ENCODE measurements at places on chromosomes 4 and X. TPM values are rescaled to one million over a fixed set of nuclear protein-coding genes. Genes with fewer than 3 reads are reported as not detected.

GRCh38 chr4:188417181-188417580, 277.9 kb downstream of the TRIML1 start:
- no peaks in the 10 kb centered on the region for H3K4me1 ChIP-seq
- DNase-seq = no peak
- H3K27ac ChIP-seq = no peak overlapping the region

Gene TIMP1
- total RNA-seq = 7.8 TPM

GRCh38 chr4:119038116-119038841, 97.4 kb upstream of the MYOZ2 start:
- H3K4me3 ChIP-seq = no peak overlapping the region
- DNase-seq = no peak
- peaks cover 7% of the 10 kb centered on the region for H3K27me3 ChIP-seq
- no peak overlapping the region for H3K27ac ChIP-seq

DNA sequence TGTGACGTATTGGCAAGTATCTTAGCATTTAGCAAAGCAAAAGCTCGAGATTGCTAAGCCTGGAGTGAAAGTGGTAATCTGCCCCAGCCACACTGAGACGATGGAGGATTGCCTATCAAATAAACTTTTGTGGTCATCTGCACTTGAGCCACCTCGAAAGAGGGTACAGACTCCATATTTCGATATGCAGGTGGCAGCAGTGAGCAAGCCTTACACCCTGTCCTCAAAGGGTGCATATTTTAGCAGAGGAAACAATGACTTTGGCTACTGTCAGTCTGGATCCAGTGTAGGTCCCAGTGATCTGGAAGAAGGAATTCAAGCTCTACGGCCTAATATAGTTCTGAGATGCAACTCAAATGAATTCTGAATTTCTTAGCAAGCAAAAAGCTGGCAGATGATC, 153.9 kb downstream of the ATG4A start:
- H3K36me3 ChIP-seq = no peaks in the 10 kb centered on the region
- H3K27me3 ChIP-seq = no peaks in the 10 kb centered on the region
- no peak for DNase-seq
- H3K4me3 ChIP-seq = no peak overlapping the region
- H3K27ac ChIP-seq = no peak overlapping the region

Gene RHOXF2
- total RNA-seq = not detected

DNA sequence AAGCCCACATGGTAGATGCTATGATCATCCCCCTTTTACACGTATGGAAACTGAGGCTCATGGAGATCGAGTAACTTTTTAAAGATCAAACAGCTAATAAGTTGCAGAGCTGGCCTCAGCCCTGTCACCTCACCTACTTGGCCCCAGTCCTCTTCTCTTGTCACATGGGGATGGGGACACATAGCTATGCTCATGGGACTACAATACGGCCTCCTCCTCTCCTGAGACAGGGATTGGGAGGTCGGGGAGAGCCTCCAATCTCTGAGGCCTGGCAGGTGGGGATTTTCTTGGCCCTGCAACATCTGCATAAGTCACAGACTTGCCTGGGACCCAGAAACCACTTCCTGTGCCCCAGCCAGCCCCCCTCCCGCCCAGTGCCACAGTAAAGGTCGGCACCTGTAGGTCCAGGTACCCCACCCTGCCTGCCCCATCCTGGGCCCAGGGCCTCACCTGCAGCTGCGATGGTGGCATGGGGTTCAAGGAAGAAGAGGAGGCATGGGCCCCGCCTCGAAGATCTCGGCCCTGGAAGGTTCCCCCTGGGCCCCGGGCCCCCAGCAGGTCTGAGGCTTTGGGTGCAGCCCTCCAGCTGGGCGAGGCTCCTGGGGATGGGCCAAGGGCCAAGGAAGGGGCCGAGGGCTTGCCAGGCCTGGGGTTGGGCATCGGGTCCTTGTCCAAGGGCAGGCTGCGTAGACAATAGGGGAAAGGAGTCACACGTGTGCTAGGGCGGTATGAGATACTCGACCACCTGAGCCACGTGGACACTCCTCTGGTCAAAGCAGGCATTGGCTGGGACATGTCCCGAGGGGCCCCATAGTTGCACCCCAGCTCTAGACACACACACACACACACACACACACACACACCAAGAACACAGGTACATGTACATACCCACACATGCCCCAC, 6.4 kb downstream of the FOXP3 start:
- no peak overlapping the region for H3K27ac ChIP-seq
- H3K4me1 ChIP-seq = peaks cover 26% of the 10 kb centered on the region
- no peaks in the 10 kb centered on the region for H3K27me3 ChIP-seq
- H3K36me3 ChIP-seq = no peaks in the 10 kb centered on the region
- DNase-seq = no peak

DNA sequence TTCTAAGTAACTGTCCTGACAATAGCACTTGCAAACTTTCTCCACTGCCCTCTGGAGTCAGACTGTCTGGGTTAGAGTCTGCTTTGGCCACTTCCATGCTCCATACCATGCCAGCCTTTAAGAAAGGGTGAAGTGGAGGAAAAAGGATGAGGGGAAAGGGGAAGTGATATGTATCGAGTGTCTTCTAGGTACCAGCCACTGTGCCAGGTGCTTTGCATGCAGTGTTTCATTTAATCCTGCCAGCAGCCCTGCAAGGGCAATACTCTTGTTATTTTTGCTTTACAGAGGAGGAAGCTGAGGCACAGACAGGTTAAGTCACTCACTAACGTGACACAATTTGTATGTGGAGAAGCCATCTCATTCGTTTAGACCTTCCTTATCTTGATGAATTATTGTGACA, 55.6 kb downstream of the RTL9 start:
- H3K4me1 ChIP-seq = no peaks in the 10 kb centered on the region
- DNase-seq = no peak
- no peak overlapping the region for H3K27ac ChIP-seq
- H3K36me3 ChIP-seq = no peaks in the 10 kb centered on the region

- H3K27me3 ChIP-seq = no peaks in the 10 kb centered on the region
- no peak overlapping the region for H3K27ac ChIP-seq
- H3K4me1 ChIP-seq = no peaks in the 10 kb centered on the region
- no peak for DNase-seq
These were observed 27.9 kb upstream of the KIAA1210 start for GRCh38 chrX:119155416-119156035.

- H3K4me1 ChIP-seq = no peaks in the 10 kb centered on the region
- no peak overlapping the region for H3K27ac ChIP-seq
- DNase-seq = no peak
- H3K27me3 ChIP-seq = no peaks in the 10 kb centered on the region
- H3K4me3 ChIP-seq = no peak overlapping the region
- no peaks in the 10 kb centered on the region for H3K36me3 ChIP-seq
These were observed 637.4 kb downstream of the ZNF674 start for GRCh38 chrX:45907786-45908185.

GRCh38 chr4:136395212-136395722, 1137.0 kb downstream of the PCDH18 start:
- no peak overlapping the region for H3K4me3 ChIP-seq
- no peak for DNase-seq
- H3K27me3 ChIP-seq = no peaks in the 10 kb centered on the region
- H3K36me3 ChIP-seq = no peaks in the 10 kb centered on the region
- no peaks in the 10 kb centered on the region for H3K4me1 ChIP-seq

DNA sequence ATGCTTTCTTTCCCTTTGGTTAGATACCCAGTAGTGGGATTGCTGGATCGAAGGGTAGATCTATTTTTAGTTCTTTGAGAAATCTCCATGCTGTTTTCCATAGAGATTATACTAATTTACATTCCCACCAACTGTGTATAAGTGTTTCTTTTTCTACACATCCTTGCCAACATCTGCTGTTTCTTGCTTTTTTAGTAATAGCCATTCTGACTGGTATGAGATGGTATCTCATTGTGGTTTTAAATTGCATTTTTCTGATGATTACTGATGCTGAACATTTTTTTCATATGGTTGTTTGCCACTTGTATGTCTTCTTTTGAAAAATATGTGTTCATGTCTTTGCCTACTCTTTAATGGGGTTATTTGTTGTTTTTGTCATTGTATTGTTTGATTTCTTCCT, 6.6 kb upstream of the AGA start:
- no peak overlapping the region for H3K27ac ChIP-seq
- no peaks in the 10 kb centered on the region for H3K36me3 ChIP-seq
- no peak overlapping the region for H3K4me3 ChIP-seq
- no peak for DNase-seq
- H3K4me1 ChIP-seq = no peaks in the 10 kb centered on the region

DNA sequence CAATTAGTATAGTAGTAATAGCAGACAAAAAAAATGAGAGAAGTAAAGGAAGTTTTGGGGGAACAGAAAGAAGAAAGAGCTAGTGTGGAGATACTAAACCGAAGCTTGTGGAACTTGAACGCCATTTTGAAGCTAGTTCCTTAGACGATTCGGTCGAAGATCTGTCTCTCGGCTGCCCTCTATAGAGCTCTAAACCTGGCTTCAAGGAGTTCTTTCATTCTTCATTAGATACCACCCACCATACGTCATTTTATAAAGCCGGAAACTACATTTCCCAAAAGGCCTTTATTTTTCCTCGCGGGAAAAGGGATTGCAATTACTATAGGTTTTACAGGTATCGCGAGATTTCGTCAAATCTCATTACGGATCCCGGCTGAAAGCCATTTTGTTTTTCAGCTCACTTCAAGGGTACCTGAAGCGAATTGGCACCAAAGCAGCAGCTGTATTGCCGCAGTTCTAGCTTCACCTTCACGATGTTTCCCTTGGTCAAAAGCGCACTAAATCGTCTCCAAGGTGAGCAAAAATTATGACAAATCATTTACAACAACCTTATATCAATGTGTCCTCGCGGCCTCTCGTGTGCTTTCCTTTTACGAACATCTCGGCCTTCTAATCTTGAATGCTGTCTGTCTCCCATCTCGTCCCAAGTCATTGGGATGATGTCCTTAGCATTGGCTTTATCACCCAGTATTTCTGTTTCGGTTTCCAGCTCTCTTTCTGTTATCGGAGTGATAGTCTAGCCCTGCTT, at the start of gene COX7B:
COX7B (plus strand) TSS at position 388 of the 748 bp plus-strand sequence; CDS start at position 474, 86 bp downstream.
- peaks cover 4% of the 10 kb centered on the region for H3K36me3 ChIP-seq
- H3K4me1 ChIP-seq = peaks cover 16% of the 10 kb centered on the region
- H3K27me3 ChIP-seq = no peaks in the 10 kb centered on the region

Gene HTRA3
- not detected for total RNA-seq

Gene ETDB
- total RNA-seq = not detected

Gene COL4A6
- not detected for total RNA-seq

DNA sequence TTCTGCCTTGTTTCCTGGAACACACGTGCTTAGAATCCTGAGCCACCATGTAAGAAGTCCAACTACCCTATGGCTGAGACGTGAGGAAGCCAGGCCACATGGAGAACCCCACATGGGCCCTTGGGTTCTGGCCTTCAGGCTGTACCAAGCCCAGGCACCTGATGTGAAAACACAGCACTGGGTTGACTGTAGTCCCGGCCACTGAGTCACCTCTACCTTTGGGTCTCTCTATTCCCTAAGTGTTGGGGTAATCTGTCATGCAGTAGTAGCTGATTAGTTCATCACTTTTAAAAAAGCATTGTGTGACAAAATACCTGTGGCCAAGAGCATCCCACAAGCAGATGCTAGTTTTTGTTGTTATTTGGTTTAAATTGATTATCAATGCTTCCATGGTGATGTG, 24.3 kb downstream of the CFAP97 start:
- H3K4me1 ChIP-seq = no peaks in the 10 kb centered on the region
- H3K27me3 ChIP-seq = no peaks in the 10 kb centered on the region
- H3K27ac ChIP-seq = no peak overlapping the region
- H3K36me3 ChIP-seq = no peaks in the 10 kb centered on the region
- H3K4me3 ChIP-seq = no peak overlapping the region

- DNase-seq = no peak
- H3K36me3 ChIP-seq = no peaks in the 10 kb centered on the region
- peak overlapping the region; percentile 70 for H3K4me3 ChIP-seq
- H3K27ac ChIP-seq = peak overlapping the region; percentile 47
These were observed 789 bp downstream of the ARHGAP10 start for GRCh38 chr4:147732518-147733235.

Gene CXCR3
- total RNA-seq = 66.1 TPM

DNA sequence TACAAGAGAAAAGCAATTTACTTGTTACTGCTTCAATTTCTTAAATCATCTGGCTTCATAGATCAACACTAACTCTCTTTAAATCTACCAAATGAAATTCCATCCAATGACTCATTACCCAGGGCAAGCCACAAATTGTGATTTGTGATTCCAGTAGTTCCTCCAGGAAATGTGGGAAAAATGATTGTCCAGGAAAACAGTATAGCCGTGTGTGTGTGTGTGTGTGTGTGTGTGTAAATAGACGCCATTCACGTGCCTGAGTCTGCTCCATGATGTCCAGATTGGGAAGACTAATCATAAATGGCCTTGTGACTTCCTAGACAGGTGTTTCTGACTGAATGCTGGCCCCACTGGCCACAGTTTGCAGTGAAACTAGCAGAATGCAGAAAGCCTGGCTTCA, 121.3 kb downstream of the HS6ST2 start:
- no peak for DNase-seq
- H3K4me1 ChIP-seq = no peaks in the 10 kb centered on the region
- no peaks in the 10 kb centered on the region for H3K36me3 ChIP-seq
- no peak overlapping the region for H3K4me3 ChIP-seq
- H3K27me3 ChIP-seq = no peaks in the 10 kb centered on the region

Gene RNF175
- not detected for total RNA-seq

- no peaks in the 10 kb centered on the region for H3K27me3 ChIP-seq
- no peak for DNase-seq
- no peak overlapping the region for H3K4me3 ChIP-seq
- no peak overlapping the region for H3K27ac ChIP-seq
- no peaks in the 10 kb centered on the region for H3K4me1 ChIP-seq
These were observed 104.5 kb downstream of the SHISA3 start for GRCh38 chr4:42501624-42502401.

GRCh38 chr4:177450426-177451107, 8.3 kb upstream of the AGA start:
- DNase-seq = no peak
- H3K27ac ChIP-seq = no peak overlapping the region
- no peak overlapping the region for H3K4me3 ChIP-seq
- no peaks in the 10 kb centered on the region for H3K4me1 ChIP-seq

Gene TLR2
- total RNA-seq = 0.53 TPM

Gene PABPC1L2B
- not detected for total RNA-seq

Gene PABPC5
- total RNA-seq = not detected

DNA sequence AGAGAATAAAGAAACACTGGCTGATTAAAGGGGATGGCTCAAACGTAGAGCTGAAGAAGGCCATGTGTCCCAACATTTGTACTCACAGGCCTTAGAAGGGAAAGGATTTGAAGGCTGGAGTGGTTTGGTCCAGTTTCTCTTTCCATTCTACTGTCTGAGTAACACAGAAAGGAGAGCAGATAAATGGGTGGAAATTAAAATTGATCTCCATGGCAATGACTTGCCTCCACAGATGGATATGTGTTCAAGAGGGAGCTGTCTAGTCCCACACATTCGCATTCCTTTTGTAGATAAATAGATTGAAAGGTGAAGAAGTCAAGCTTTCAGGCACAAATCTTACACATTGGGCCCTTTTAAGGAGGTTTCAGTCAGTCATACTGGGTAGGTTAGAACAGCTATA, 74.6 kb downstream of the DOCK11 start:
- H3K4me3 ChIP-seq = no peak overlapping the region
- no peaks in the 10 kb centered on the region for H3K4me1 ChIP-seq
- no peak overlapping the region for H3K27ac ChIP-seq
- DNase-seq = no peak
- H3K27me3 ChIP-seq = no peaks in the 10 kb centered on the region

Measured in CD8-positive, alpha-beta memory T cell (primary cell).